Kidney epithelial cell (primary cell): ENCODE measurements at places on chromosomes 6 and 20.

DNA sequence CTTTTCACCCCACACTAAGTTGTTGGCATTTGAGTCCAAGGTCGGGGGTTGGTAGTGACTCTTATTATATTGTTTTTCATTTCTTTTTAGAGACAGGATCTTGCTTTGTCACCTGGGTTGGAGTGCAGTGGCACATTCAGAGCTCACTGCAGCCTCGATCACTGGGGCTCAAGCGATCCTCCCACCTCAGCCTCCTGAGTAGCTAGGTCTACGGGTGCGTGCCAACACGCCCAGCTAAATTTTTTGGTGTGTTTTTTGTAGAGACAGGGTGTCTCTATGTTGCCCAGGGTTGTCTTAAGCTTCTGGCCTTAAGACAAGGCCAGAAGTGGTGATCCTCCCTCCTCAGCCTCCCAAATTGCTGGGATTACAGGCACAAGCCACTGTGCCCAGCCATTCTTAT lies 25.1 kb upstream of the TGM2 start:
- DNase-seq, result no peak

DNA sequence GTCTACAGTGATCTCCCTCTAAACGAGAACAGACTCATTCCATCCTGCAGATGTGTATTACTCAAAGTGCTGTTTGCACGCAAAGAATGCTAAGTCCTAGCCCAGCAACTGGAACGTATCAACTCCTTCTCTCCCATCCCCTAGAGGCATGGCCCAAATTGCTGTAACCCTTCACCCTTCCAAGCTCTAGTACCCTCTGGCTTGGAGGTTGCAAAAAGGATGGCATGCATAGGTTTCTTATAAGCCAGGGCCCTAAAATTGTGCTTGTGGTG lies 71.5 kb upstream of the TGM3 start:
- DNase-seq, result no peak

DNA sequence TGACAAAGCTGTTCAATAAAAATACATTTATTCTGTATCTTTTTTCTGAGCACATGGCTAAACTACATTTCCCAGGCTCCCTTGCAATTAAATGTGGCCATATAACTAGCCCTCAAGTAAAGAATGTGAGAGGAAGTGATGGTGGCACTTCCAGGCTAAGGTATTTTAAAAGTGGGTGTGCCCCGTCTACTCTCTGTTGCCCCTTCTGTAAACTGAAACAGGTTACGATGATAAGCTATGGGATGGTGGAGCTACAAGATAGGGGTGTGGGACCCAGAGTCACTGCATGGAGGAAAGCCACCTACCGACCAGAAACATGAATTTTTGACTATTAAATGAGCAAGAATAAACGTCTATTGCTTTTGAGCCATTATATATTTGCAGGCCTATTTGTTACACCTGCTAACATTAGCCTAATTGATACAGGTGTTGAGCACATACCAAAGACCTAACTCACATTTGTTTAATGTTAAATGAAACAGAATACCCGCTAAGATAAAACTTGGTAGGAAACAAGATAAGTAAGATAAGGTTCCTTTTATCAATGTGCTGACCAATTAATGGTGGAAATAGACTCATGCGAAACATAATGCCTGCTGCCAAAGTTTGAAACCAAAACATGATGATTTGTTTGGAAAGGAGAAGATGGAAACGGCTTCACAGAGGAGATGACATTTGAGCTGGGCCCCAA lies 3.1 kb downstream of the FYN start:
- DNase-seq, result no peak

- DNase-seq, result no peak
These were observed 104.8 kb downstream of the FLRT3 start for GRCh38 chr20:14232650-14233049.

DNA sequence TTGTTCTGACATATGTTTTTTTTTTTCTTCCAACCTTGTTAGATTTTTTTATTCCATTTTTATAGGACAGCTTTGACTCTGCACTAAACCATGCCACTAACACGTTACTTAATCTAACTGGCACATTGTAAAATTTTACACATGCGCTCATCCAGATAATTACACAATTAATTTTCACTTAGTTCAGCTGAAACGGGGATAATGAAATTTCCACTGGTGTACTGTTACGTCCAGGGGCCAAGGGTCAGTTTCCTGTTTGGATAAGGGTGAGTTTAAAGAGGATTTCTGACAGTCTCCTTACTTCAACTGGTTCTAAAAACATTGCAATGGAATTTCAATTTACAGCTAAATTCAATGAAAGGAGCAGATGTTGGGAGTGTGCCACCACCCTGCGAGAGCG lies 221.8 kb upstream of the CEP162 start:
- no peak for DNase-seq
